GM18507 (cell line): ENCODE measurements at places on chromosomes 12 and 14.

DNA sequence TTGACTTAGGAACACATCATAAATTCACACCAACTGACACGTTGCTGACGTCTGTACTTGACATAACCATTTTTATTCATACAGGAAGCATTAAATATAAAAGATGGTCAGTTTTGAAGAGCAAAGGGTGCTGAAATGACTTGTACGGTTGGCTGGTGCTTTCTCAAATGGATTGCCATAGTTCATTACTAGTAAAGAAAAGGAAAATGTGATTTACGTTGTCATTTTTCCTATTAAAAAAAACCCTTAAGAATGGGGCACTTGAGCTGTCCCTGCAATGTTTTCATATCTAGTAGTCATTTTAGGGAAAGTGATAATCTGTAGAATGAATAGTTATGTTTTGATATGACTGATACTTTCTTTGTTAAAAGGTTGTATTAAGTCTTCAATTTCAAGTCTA lies 22.5 kb upstream of the MANSC4 start:
- no peak for DNase-seq

GRCh38 chr12:62749586-62749985 lies 185.4 kb downstream of the PPM1H start:
- DNase-seq = no peak

GRCh38 chr14:82657186-82657675 lies 1123.6 kb upstream of the SEL1L start:
- DNase-seq = no peak

DNA sequence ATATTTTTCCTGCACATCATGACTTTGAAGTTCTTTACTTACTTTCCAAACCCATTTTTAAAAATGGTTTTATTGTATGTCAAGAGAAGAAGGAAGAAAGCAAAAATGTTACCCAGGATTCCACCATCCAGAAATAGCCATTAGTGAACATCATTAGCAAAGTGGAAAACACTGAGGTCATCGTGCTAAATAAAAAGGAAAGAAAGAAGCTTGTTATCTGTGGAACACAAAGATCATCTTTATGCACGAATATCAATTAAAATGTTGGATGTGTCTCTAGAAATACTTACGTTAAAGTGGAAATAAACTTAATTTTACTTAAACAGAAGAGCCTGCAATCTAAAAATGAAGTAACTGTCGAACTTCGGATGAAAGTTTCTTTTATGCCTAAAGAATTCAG lies 27.3 kb downstream of the SFSWAP start:
- DNase-seq = no peak

DNA sequence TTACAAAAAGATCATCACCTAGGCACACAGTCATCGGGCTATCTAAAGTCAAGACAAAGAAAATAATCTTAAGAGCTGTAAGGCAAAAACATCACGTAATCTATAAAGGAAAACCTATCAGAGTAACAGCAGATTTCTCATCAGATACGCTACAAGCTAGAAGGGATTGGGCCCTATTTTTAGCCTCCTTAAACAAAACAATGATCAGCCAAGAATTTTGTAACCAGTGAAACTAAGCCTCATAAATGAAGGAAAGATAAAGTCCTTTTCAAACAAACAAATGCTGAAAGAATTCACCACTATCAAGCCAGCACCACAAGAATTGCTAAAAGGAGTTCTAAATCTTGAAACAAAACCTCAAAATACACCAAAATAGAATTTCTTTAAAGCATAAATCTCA lies 191.6 kb upstream of the BMP4 start:
- DNase-seq = no peak

DNA sequence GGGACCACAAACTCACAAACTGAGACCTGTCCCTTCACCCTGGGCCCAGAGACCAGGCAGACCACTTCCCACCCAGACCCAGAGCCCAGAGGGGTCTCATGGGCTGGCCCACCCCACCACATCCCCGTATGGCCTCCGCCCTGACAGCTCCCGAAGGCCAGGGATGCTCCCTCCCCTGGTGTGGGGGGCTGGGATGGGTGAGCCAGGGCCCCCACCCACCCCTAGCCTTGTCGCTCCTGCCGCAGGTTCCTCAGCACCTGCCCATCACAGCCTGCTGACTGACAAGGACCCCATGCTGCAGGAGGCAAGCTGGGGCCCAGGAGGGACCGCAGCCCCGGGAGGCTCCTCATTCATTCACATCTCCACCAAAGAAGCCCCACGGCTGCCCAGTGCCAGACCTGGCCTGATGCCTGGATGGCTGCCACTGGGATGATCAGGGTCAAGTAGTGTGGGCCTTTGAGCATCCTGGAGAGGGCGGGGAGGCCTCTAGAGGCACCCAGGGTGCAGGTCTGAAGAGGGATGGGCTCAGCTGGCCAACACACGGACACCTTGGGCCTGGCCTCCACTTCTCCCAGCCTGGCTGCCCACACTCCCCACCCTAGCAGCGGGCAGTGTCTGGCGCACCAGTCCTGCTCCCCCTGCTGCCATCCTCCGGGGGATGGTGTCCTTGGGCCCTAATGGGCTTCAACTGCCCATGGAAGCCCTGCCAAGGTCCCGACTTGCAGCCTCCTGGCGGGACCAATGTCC lies 24.7 kb upstream of the GPR132 start:
- DNase-seq = no peak

DNA sequence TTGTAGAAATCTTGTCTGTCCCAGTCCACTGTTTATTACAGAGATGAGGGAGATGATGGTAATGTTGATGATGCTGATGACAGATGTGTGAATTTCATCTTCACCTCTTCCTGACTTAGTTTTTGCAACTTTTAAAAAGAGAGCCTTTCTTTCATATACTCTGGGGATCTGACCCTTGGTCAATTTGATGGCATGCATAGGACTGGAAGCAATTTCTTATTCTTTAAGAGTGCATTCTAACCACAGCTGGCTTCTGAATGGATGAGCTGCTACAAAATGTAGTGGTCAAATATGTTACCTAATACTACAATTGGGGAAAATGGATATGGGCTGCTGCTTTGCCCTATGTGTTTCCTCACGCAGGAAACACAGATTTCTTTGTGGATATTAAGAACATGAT lies 80.8 kb downstream of the MYRFL start:
- no peak for DNase-seq
